ENCODE measurements at places on chromosomes 4 and X. TPM values are rescaled to one million over a fixed set of nuclear protein-coding genes. Genes with fewer than 3 reads are reported as not detected.

DNA sequence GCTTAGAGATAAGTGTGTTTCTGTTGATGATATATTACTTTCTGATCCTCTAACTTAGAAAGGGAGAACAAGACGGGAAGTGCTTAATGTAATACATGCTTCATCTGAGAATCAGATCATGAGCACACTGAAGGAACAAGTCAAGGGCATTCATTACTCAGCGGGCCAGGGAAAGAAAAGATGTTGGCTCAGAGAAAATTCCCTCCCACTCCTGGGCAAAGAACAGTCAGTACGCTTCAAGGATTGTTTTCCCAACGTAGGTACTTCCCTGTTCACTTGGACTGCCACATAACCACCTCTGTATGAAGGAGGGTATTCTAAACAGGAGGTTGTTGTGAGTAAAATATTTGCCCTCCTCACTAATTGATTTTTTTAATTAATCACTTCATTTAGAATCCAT is 374.5 kb upstream of the FMR1 start:
- peak; percentile 0 for DNase-seq

GRCh38 chr4:16725252-16725651 is 173.2 kb downstream of the LDB2 start:
- DNase-seq, result no peak

GRCh38 chrX:48791063-48791820 is 4.9 kb downstream of the GATA1 start:
- DNase-seq, result no peak

- DNase-seq, result no peak
Observed at GRCh38 chr4:138305050-138305449, 62.9 kb upstream of the SLC7A11 start.

- DNase-seq, result peak; percentile 17
Observed at GRCh38 chr4:118883861-118884260, 4.8 kb upstream of the SYNPO2 start.

The GPC4 gene
- polyA plus RNA-seq, result 6.4 TPM

The SLIT2 gene
- 43.9 TPM for polyA plus RNA-seq

The JCHAIN gene
- 4.9 TPM for polyA plus RNA-seq

The AFF2 gene
- polyA plus RNA-seq, result 0.31 TPM

All from GM23248 (cell line).